Hematopoietic multipotent progenitor cell (in vitro differentiated cells): ENCODE measurements at places on chromosomes 1 and 21.

GRCh38 chr21:15893902-15894301 lies 164.1 kb downstream of the USP25 start:
- DNase-seq = no peak

DNA sequence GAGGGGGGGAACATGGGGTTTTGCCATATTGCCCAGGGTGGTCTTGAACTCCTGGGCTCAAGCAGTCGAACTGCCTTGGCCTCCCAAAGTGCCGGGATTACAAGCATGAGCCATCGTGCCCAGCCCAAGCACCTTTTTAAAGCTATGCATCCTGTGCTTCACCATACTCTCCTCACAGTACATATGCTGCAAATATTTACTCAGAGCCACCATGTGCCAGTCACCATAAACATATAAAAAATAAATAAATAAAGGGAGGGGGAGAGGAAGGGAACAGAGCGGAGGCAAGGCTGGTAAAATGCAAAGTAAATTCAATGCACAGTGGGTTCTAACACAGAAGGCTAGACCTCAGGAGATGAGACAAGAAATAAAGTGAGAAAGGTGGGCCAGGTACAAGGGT lies 64.7 kb downstream of the CAPZB start:
- DNase-seq = no peak

DNA sequence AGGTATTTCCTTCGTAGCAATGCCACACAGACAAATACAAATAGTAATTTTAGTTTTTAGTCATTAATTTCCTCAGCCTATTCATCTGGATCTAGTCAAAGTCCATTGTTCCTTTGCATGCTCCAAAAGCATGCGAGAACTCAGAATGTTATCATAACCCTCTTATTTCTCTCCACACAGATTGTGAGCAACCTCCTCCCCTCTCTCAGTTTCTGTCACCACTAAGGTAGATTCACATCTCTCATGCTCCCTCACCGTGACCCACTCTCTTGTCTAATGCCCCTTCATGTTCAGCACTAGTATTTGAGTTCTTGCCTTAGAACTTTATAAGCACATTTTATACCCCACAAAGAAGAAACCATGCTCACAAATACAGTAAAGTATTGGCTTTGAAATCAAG lies 582.4 kb downstream of the PLA2G4A start:
- no peak for DNase-seq

- DNase-seq = no peak
Observed at GRCh38 chr1:15341634-15342407, 67.9 kb upstream of the EFHD2 start.

- no peak for DNase-seq
Observed at GRCh38 chr1:161943737-161944136, 79.9 kb downstream of the OLFML2B start.

DNA sequence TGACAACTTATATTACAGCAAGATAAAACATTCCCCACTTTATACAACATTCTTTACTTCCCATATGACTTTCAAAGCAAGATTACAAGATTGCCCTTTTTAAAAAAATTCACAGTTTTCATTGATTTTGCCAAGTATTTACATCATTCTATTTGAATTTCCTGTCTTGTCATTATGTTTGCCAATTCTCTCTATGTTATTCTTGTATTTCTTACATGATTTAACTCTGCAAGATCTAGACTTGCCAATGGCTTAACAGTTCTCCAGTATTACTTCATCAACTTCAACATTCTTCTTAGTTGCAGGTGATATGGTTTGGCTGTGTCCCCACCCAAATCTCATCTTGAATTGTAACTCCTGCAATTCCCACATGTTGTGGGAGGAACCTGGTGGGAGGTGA lies 31.6 kb downstream of the FMO4 start:
- no peak for DNase-seq

- DNase-seq = no peak
Observed at GRCh38 chr1:241527146-241527545, 5.0 kb upstream of the KMO start.

- peak; percentile 58 for DNase-seq
Observed at GRCh38 chr21:25283720-25284119, 323.6 kb downstream of the MRPL39 start.

DNA sequence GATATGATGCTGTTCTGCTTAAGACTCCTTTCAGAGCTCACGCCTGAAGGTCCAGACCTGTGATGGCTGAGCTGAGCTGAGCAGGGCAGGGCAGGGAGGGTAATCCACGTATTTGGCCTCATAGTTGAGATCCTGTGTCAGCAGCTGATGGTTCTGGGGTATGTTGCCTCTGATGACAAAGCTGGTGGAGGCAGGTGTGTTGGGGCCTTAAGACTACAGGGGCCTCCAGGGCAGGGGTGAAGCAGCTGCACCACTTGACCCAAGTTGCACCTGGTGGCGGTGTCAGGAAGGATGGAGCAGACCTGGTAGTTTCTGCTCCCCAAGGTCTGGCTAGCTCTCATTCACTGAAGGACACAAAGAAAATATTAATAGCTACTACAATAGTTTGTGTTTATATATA lies 57.0 kb downstream of the FCRL5 start:
- DNase-seq = no peak

GRCh38 chr1:98203466-98203865 lies 282.6 kb upstream of the DPYD start:
- no peak for DNase-seq

- no peak for DNase-seq
Observed at GRCh38 chr1:78949227-78949626, 57.3 kb downstream of the ADGRL4 start.

DNA sequence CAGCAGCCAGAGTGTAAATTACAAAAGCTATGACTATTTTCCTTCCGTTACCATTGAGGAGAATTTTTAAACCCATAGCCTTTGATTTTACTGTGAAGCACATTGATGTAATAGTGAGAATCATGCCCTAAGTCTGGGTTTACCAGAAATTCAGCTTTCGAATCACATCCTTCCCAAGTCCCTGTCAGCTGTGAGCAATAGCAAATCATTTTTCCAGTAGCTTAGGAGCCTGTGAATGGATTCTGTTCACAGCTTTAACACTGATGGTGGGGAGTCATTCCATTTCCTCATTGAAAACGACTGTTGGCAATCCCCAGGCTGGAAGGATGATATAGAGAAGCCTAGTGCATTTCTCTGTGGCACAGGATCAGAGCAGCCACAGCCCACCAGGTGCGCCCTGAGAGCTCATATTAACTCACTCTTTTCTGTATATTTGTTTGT lies 82.2 kb upstream of the C1orf105 start:
- DNase-seq = no peak

DNA sequence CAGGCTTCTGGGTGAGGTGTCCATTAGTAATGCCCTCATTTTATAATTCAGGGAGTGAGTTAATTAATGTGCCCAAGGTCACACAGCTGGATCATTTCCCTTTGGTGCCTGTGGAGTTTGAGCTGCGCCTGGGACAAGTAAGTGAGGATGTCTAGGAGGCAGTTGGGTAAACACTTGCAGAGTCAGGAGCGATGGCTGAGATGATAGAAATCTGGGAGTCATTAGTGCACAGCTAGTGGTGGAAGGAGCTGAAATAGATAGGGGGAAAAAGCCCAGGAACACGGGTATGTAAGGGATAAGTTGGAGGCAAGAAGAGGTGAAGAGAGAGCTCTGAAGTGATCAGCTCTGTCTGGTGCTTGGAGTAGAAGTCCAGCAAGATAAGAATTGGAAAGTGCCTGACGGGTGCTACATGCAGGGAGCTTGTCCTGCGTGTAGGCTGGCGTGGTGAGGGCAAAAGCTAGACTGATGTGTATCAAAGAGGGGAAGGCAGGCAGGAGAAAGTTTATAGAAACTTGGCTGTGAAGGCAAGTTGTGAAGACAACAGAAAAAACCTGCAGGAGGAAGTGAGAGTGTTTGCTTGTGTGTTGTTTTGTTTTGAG lies 1.7 kb upstream of the SCAF4 start:
- DNase-seq = no peak

DNA sequence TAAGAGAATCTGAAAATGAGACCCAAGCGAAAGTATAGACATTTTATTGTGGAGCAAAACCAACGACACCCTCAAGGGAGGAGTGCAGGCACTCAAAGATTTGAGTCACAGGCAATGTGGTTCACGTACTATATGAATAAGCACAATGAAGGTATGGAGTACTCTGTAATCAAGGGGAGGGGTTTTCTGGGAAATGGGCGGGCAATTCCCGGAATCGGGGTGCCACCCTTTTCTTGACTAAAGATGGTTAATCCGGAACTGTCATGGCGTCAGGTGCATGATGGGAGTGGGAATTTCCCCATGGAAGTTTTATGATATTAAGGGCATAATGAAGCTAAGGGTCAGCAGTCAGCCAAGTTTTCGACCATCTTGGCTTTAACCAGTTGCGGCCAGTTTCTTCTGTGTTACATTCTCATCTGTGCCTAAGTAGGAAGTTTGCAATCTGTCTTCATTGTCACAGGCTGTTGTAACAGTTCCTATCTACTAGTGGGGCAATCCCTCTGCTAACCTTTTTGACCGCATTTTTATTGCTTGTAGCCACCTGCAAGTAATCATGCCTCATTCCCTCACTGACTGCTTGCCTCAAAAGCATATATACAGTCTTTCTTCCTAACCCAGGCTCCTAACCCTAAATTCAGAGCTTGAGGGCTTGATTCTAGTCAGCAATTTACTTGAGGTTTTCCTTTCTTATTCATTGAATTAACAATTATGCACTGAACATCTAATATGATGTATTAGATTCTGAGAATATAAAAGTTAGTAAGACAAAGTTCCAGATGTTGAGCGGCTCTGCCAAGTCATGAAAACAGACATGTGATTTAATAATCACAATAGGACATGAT lies 775 bp upstream of the AIM2 start:
- DNase-seq = peak; percentile 59

DNA sequence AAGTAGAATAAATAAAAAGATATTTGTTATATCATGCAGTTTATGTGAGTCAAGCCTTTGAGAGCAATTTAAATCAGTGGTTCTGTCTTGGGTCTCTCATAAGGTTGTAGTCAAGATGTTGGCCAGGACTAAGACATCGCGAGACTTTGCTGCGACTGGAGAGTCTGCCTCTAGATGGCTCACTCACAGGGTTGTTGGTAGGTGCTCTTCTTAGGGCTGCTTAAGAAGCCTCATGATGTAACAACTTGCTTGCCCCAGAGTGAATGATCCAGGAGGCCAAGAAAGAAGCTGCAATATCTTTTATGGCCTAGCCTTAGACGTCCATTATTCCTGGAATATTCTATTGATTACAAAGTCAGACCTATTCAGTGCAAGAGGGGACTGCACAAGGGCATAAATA lies 73.1 kb upstream of the CACHD1 start:
- DNase-seq = no peak

- no peak for DNase-seq
Observed at GRCh38 chr1:8706995-8707396, 110.4 kb downstream of the RERE start.

GRCh38 chr21:20646431-20647165 lies 351.6 kb upstream of the NCAM2 start:
- no peak for DNase-seq

DNA sequence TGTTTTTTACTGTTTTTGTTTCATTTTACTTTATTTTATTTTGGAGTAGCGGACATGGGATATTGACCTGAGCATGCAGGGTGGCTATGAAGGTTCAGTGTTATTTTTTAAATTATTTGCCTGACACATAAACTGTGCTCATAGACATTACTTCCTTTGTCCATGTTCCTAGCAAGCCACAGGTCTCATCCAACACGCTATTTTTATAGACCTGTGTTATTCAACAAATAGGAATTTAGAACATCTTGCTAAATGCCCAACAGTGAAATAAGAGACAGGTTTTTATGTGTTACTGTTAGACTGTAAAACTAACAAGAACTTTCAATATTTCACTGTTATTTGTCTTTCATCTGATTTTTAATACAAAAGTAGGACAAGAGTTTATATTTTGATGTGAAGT lies 756.4 kb downstream of the KCNT2 start:
- DNase-seq = no peak

- no peak for DNase-seq
Observed at GRCh38 chr1:178388418-178389145, 108.2 kb downstream of the CLEC20A start.

- DNase-seq = no peak
Observed at GRCh38 chr1:72018562-72018961, 263.8 kb downstream of the NEGR1 start.

DNA sequence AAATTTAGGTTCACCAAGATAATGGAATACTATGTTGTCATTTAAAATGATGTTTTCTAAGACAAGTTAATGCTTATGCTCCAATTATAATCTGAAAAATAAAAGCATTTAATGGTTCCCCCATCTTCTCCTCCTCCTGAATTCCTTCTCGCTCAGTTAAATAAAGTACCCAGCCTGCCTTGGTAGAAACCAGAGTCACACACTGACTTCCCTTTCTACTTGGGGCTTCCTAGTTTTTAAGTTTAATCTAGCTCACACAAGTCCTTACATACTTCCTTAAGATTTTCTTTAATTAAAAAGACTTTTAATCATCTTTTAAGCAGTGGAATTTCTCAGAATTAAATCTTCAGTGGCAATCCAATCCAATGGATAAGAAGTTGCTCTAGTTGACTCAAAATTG lies 32.9 kb downstream of the CD58 start:
- no peak for DNase-seq

- DNase-seq = no peak
Observed at GRCh38 chr21:35451276-35451675, 402.2 kb upstream of the RUNX1 start.

DNA sequence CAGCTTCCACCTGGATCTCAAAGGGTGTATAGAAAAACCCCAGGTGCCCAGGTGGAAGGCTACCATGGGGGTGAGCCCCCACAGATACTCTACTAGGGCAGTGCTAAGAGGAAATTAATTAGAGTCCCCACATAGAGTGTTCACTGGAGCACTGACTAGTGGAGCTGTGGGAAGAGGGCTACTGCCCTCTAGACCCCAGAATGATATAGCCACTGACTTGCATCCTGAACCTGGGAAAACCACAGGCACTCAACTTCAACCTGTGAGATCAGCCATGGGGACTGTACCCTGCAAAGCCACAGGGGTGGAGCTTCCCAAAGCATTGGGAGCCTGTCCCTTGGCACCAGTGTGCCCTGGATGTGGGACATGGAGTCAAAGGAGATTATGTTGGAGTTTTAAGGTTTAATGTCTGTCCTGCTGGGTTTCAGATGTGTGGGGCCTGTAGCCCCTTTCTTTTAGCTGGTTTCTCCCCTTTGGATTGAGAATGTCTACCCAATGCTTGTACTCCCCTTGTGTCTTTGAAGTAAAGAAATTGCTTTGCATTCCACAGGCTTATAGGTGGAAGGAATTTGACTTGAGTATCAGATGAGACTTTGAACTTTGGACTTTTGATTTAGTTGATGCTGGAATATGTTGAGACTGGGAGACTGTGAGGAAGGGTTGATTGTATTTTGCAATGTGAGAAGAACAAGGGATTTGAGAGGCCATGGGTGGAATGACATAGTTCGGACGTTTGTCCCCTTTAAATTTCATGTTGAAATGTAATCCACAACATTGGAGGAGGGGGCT lies 31.8 kb upstream of the CDC14A start:
- DNase-seq = no peak

DNA sequence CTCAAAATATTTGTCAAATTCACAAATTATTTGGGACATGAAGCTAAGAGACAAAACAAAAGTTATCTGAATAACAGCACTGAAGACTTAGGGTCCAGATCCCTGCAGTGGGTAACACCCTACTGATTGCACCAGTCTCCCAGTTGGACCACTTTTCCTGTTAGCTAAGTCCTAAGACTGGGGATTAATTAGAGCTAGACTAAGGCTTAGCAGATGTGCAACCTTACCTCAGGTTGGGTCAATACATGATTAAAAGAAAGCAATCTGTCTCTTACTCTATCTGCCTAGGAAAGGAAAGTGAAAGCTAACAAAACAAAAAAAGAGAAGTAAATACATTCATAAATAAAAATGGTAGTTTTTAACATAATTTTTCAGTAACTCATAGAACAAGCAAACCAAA lies 737.2 kb upstream of the CHRM3 start:
- no peak for DNase-seq
